ENCODE measurements at places on chromosomes 2 and 18.

DNA sequence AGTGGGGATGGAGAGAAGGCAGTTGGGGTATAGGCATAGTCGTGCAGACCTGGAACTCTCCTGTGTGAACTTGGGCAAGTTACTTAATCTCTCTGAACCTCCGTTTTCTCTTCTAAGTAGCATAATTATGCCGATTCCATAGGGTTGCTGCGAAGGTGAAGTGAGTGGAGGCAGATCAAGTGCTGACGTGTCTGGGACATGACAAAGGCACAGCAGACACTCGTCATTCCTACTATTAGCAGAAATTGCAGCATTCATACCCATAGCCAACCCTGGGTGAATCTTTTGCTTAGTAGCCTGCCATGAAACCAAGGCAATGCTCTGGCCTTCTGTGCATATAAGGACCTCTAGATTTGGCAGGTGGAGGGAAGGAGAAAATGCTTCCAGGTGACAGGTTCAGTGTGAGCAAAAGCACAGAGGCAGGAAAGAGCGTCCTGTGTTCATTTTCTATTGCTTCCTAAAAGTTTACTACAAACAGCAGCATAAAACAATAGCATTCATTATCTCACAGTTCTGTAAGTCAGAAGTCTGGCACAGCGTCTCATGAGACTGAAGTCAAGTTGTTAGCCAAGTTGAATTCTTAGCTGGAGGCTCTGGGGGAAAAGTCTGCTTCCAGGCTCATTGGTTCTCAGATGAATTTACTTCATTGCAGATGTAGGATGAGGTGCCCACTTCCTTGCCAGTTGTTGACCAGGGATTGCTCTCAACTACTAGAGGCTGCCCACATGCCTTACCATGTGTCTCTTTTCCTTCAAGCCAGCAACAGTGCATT, 77.8 kb downstream of the CTIF start:
- peak; percentile 19 for DNase-seq

- no peak for DNase-seq
Measured at GRCh38 chr2:197268786-197269584, 41.6 kb downstream of the ANKRD44 start.

DNA sequence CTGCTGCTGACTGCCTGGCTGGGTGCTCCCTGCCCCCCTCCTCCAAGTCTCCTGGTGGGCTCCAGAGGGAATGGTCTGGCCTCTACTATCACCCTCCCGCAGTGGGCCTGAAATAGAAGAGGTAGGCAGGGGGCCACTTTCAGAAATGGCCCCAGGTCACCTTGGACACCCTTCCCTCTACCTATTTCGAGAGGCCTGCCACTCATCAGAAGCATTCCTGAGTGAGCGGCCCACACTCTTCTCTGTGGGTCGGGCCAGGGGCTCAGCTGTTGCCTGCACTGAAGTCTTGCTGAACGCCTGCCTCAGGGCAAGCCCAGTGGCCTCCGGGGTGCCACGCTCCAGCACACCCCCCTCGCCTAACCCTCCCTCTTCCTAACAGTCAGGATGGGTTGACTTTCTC, 124.9 kb downstream of the TNS1 start:
- no peak for DNase-seq

DNA sequence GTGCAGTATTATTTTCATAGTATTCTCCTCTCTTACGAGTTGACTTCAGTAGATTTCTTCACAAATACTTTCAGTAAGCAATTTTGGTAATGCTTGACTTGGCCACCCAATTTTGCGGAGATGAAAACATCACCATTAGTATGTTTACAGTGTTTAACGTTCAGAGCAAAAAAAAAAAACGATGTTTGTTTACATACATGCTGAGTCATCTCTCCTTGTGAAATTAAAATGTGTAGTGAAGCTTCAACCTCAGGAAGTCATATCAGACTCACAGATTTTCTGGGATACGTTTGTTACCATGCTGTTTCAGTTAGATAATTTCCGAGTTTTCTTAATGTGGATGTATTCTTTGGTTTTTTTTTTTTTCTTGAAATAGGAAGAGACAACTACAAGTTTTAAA, 100.1 kb downstream of the CTNNA2 start:
- DNase-seq, result no peak

- DNase-seq, result no peak
Measured at GRCh38 chr18:44937960-44938719, 257.5 kb downstream of the SETBP1 start.

GRCh38 chr2:75549401-75550253, 11.1 kb downstream of the EVA1A start:
- no peak for DNase-seq

GRCh38 chr2:124983595-124983994, 958.5 kb downstream of the CNTNAP5 start:
- no peak for DNase-seq

- no peak for DNase-seq
Measured at GRCh38 chr2:156065912-156066311, 266.6 kb downstream of the NR4A2 start.

DNA sequence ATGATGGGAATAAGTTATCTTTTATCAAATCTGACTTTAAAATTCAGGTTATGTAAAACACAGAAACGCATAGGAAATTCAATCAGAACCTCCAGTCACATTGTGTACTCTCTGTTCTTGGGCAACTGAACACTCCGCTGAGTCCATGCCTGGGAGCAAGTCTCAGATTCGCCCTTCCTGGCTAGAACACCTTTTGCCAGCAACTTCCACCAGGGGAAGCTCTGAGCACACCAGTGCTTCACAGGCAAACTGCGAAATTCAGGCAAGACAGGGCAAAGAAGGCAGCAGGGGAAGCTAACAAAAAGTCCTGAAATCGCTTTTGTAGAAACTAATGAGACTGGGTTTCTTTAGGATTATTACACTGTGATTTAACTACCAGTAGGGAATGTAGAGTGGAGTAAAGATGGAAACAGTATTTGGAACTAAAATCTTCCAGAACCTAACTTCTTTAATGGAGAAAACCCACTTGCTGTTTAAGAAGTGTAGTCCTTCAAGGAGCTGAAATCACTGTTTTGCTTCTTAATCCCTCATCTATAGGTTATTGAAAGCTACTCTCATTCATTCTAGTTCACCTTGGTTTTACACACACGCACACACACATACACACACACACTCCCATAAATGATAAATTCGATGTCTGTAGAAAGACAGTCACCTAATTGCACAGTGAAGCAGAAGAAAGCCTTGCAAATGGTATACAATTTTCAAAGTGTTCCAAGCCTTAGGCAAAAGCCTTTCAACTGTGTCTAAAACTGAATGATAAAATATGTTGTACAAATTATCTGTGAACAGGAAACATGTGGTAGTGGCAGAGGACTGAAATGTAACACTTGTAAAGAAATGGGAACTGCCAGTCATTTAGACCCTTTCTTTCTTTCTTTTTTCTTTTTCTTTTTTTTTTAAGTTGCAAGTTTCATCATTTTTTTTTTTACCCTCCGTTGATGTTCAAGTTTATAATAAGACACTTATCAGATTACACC, 214.5 kb downstream of the TMEM182 start:
- DNase-seq, result peak; percentile 28

- DNase-seq, result no peak
Measured at GRCh38 chr2:157264099-157264498, 6.6 kb downstream of the GALNT5 start.

DNA sequence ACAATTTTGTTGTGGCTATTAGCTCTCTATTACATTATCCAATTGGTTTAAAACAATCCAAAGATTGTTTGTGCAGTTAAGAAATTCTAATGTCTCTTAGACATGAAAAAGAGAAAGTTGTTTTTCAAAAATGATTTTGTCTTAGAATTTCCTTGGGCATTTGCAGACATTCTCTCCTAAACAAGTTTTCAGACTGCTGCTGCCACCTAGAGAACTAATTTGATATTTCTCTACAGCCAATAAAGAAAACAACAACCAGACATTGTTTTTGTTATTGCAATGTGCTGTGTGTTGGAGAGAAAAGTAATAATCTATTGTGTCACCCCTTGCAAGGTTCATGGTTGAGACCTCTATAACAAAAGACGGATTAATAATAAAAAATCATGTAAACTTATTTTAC, 119.0 kb upstream of the SYT4 start:
- DNase-seq, result no peak

GRCh38 chr2:238125127-238125885, 13.2 kb upstream of the KLHL30 start:
- no peak for DNase-seq

GRCh38 chr18:11419338-11419737, 190.1 kb upstream of the SLC35G4 start:
- no peak for DNase-seq

DNA sequence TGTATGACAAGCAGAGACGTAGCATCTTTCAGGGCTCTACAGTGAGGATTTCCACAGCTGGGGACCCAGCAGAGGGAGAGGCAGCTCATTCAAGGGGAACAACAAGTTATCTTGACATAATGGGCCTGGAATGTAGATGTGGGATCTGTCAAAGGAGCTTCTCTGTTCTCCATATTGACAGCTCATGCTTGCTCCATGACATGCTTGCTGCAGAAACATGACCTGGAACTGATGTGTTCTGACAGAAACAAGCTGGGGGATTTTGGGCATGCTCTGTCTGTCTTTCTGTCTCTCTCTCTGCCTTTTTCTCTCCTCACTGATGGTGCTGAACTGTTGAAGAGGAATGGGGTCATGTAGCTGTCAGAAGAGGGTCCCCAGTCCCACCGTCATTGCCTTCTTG, 79.6 kb downstream of the MMADHC start:
- DNase-seq, result no peak

All from right hindlimb (tissue), 1 donor.